T-cell (primary cell): ENCODE measurements at places on chromosomes 2 and 18.

DNA sequence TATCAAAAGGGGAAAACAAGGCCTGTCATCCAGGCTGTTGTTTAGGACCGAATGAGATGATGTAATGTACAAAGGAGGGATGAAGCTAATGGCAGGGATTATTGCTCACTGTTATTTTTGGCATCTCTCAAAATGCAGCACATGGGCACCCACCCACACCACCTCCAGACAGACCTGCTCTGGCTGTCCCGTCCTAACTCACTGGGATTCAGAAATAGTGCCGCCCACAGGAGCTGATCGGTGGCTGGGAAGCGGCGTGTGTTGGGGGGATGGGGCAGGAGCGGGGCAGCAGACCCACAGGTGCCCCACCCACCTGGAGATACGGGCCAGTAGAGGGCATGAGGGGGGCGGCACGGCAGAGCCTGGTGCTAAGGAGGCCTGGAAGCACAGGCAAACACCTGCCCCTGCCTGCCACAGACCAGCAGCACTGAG is 52.2 kb downstream of the CRACDL start:
- no peak for DNase-seq

DNA sequence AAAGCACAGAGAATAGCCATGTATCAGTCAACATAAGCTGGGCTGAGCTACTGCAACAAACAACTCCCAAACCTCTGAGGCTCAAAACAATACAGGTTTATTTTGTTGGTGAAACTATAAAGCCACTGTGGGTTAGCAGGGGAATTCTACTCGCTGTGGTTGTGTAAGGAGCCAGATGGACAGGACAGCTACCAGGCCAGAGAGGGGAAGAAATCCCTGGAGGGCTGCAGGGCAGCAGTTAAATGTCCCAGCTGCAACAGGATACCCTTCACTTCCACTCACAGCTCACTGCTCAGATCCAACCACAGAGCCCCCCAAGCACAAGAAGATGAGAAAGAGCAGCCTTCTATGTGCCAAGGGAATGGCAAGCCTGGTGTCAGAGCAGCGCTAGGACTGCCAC is 245.9 kb upstream of the RAB6C start:
- DNase-seq, result no peak

- no peak for DNase-seq
Measured at GRCh38 chr2:119053700-119054436, 104.7 kb downstream of the C1QL2 start.

DNA sequence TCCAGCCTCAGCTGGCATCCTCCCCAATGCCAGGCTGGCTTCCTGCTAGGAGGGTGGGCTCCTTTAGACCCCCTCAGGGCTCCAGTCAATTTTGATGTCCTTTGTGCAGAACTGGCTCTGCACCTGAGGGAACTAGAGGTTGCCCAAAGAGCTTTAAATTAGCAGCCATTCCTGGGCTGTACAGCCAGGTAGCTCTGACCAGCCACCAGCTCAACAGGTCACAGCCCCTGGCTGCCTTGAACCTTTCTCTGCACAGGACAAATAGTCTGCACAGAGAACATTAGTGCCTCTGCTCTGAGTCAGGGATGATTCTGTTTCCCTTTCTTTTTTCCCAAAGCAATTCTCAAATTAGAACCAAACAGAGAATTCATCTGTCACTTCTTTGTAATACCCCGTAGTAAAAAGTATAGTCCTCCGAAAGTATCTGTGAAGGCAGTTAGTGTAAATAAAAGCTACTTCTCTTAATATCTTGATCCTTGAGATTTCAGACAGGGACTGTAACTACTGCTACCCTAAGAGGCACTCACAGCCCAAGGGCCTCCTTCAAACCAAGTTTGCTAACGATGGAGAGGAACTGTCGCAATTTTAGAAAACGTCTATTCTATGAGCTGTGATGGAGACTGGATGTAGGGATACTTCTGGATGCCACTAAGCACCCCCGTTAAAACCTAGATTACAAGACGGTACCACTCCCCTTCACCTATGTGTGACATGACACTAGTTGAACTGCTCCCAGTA is 3.0 kb downstream of the TTC32 start:
- DNase-seq, result no peak

GRCh38 chr2:127622561-127623387 is 23.2 kb upstream of the GPR17 start:
- DNase-seq, result no peak

DNA sequence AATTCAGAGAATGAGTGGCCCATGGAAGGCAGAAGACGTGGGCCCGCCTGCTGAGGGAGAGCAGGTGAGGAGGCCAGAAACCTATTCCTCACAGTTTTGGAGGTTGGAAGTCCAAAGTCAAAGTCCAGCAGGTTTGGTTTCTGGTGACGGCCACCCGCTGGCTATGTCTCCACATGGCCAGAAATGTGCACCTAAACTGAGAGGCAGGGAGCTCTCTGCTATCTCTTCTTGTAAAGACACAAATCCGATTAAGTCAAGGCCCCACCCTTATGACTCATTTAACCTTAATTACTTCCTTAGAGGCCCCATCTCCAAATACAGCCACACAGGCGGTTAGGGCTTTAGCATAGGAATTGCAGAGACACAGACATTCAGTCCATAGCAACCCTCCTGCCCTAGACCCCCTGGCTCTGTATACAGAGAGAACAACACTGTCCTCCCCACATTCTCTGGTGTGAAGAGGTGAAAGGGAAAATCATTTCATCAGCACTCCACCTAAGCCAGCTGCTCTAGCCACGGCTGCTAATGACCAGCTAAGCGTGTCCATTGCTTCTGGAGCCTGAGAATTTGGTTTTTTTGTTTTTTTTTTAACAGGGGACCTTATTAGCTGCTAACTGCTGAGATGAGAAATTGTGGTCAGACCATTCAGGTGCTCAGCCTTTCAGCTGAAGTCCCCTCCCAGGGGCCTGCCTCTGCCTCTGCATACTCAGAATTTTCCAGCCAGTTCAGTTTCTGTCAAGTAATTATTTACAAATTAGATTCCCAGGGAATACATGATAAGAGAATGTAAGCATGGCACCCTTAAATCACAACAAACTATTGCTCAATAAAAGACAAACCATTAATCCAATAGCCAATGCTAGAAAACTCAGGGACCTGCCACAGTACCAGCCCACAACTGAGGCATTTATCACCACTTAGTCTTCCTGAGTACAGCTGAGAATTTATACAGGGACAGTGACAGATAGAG is 368.7 kb upstream of the ID2 start:
- no peak for DNase-seq

GRCh38 chr2:1727796-1728474 is 16.4 kb downstream of the PXDN start:
- DNase-seq, result no peak

DNA sequence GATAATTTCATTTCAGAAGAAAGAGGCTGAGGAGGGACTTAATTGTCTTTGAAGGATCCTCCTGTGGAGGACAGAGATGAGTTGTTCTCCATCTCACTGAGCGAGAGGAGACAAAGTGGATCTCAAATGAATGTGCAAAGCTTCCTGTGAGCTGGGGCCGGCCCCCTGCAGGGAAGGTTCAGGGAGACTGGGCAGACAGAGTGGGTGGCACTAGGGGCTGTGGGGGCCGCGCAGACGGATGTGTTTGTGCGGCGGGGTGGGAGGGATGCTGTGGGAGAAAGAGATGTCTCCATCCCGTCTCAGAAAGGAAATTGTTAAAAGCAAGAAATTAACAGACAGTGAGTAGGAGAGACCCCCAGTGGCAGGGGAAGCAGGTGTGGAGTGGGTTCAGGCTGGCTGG is 29.1 kb downstream of the KLHL29 start:
- DNase-seq, result no peak

DNA sequence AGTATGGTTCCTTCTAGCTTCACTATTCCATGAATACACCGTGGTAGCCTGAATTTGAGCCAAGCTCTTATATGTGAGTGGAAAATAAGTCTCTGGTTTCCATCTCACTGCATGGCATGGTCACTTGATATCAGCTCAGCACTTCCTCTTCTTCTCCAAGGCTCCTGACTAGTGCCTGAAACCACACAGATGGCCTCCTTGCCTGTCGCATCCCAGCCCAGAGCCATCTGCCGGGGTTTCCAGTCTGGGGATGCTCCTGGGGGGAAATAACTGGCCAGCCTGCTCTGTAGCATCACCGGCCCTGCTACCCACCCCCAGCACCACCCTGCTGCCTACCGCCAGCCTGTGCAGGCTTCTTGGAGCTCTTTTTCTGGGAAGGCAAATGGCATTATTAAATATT is 7.7 kb upstream of the MARCHF4 start:
- DNase-seq, result no peak

GRCh38 chr2:186135686-186136085 is 350.4 kb upstream of the ZC3H15 start:
- no peak for DNase-seq

GRCh38 chr2:214649440-214650205 is 159.9 kb downstream of the BARD1 start:
- DNase-seq, result no peak

DNA sequence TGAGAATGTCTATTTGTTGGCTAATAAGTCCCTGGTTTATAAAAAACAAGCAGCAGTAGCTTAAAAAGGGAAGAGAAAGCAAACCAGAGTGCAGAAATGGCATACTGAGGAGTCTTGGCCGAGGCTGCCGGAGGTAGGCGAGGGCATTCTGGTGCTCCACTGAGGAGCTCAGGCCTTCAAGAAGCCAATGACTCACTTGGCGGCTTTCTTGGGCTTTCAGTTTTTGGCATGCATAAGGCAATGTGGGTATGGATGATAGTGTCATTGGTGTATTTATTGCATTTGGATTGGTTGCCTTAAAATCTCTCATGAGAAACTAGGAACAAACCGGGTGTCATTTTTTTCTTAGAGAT is 119.6 kb upstream of the ARL5A start:
- no peak for DNase-seq

DNA sequence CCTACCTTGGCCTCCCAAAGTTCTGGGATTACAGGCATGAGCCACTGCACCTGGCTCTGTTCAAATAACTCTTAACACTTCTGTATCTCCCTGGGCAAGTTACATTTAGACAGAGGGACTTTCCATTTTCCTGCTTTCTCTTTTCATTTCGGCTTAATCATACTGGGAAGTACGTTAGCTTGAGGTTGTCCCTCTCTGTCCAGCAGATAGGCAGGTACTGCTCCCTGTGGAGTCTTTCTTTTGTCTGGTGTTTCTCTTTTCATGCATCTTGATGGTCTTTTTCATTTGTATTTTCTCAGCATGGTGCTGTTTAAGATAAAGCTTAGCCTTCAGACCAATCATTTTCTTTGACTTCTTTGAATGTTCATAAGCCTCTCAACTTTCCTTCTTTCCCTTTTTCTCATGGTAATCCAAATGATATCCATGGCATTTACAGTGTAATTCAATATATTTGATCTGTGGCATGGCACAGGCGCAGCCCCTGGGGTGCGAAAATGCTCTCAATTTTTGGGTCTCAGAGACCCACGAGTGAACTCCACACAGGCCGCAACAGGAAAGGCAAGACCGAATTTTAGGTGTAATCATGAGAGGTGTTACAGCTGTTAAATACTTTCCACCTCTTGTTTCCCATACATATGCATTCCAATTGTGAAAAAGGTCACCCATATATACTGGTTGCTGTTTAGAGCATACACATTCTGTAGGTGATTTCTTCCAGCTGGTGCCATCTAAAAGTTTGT is 99.9 kb upstream of the MYO3B start:
- DNase-seq, result no peak

DNA sequence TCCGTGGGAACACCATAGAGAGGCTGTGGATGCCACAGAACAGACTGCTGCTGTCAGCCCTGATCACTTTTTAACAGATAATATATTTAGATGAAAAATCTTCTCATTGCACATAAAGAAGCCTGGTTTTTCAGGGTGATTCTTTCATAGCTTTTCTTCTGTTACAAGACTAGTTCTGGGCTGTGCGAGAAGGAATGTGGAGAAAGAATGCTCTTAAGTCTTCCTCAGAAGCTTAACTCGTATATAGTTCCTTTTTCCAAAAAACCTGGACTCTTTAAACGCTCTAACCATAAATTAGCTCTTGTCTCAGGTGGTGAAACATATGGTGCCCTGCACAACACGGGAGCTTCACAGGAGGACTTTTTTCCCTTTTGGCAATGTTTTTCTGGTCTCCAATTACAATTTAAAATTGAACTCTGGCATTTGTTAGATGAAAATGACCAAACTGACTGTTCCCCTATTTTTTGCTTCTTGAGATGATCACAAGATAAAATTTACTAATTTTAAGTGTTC is 125.9 kb upstream of the SMAD7 start:
- no peak for DNase-seq

DNA sequence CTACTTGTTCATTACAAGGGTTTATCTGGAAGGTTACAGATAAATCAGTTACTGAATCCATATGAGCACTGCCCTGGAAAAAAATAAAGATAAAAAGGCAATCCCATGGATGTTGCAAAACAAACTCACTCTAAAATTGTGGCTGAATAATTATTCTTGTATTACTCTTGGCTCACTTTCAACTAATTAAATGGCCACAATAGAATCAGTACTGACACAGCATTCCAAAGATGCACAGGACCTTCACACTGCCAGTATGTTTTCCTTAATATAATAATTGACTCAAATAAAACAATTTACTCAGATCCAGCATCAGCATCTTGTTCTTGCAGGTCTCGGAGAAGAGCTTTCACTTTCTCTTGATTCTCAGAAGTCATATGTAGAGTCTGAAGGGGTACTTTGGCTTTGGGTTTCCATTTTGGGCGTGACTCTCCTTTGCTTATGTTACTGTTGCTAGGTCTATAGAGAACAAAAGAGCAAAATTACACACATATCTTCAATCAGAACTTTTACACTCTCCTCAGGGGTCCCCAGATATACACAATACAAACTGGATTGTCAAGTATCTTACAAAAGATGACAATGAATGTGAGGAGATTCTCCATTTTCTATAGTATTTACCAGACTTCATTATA is 12.6 kb downstream of the DHX57 start:
- DNase-seq, result no peak

GRCh38 chr2:162385536-162385935 is 41.6 kb downstream of the GCA start:
- DNase-seq, result no peak

DNA sequence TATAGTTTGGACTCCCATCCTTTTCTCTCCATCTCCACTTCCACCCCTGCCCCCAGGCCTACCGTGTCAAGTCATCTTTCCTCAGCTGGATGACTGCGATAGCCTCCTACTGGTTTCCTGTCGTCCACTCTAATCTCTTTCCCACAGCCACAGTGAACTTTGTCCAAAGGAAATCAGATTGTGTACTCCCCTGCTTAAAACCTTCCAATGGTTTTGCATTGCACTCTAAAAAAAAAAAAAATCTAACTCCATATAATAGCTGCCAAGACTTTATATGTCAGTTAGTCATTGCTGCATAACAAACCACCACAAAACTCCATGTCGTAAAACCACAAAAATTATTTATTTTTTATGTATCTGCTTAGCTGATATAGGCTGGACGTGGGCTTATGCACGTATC is 160.2 kb upstream of the CCDC68 start:
- no peak for DNase-seq

DNA sequence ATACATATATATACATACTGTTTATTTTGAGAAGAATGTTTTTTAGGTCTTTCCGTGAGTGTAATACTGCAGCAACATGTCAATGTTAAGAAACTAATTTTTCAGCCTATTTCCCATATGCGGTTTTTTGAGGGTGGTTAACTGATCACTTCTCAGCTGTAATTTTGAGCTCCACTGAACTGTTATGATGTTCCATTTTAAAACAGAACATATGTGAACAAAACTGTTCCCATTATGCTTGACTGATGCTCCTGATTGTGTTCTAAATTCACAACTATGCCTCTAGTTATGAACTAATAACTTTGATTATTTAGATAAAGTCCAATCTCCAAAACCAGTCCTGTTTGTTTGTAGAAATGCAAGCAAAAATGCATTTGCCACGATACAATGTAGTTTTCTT is 511.2 kb upstream of the FSIP2 start:
- DNase-seq, result no peak
